GM23338 (cell line): ENCODE measurements at places on chromosomes 3 and 15. TPM values are rescaled to one million over a fixed set of nuclear protein-coding genes. Genes with fewer than 3 reads are reported as not detected.
A peak's percentile ranks its signal among the peaks of the same experiment; 100 is the strongest.

The SLC22A13 gene
- polyA plus RNA-seq = 0.13 and 0.26 TPM in 2 replicates

The FANCD2OS gene
- polyA plus RNA-seq = 0.94 TPM in 1 of 2 replicates, not detected in the other

The SI gene
- polyA plus RNA-seq = not detected in 2 replicates

The FSIP1 gene
- 0.68 and 0.92 TPM in 2 replicates for polyA plus RNA-seq

The IQCF5 gene
- polyA plus RNA-seq = not detected in 2 replicates

The ECE2 gene
- polyA plus RNA-seq = 0.48 TPM in 1 of 2 replicates, not detected in the other

The GP9 gene
- polyA plus RNA-seq = not detected in 2 replicates

The ILDR1 gene
- polyA plus RNA-seq = 0.16 and 0.66 TPM in 2 replicates

DNA sequence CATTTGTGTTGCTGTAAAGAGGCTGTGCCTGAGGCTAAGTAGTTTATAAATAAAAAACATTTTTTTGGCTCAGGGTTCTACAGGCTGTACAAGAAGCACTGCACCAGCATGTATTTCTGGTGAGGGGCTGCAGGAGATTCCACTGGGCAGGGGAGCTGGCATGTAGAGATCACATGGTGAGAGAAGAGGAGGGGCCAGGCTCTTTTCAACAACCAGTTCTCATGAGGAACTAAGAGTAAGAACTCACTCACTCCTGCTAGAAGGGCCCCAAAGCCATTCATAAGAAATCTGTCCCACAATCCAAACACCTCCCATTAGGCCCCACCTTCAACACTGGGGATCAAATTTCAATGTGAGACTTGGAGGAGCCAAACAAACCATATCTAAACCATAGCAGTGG is 214.9 kb upstream of the LMCD1 start:
- no peak for DNase-seq

DNA sequence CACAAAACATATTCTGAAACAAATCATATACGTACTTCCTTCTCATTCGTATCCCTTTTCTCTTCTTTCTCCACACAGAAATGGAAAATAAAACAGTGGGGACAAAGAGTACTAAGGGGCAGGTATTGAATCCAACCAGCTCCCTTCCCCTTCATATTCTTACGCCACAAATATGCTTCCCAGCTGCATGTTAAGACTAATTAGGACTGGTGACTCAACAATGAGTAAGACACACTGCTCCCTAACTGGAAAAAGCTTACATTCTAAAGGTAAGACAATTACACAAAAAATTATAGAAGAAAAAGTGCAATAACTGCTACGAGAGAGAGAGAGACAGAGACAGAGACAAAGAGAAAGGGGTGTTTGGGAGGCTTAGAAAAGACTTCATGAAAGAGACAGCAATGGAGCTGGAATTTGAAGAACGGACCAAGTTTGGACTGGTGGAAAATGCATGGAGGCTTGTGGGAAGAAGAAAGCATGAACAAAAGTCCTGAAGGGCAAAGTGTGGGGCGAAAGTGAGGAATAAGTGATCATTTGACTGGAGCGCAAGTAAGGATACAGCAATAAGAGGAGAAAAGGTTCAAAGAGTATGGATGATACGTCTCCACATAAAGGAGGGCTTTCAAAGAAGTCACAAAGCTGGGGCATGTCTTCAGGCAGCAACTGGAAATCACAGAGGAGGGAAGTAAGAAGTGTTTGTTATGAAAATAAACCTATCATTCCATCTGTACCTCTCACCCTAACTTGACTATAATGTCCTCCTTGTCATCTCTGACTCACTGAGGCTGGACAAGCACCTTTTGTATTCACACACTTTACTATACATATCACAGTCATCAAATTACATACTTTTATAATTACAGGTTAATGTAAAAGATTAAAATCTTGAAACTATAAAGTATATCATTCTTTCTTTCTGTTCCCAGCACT is 49.2 kb downstream of the RYK start:
- no peak for DNase-seq

DNA sequence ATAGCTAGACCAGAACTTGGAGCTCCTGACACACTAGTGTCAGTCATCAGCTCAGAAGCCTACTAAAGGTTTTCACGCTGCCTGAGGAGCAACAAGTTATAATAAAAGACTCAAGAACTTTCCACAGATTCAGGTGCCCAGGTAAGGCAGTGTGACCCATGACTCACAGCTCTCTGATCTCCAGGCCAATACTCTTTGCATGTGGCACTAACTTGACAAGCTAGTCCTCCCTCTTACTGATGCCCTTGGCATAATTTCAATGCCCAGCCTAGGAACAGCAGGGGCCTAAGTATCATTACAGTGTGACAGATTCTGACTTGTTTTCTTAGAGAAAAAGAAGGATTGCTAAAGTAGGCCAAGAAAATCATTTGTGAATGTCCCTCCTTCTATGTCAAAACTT is 38.4 kb downstream of the MEIS2 start:
- no peak for DNase-seq

GRCh38 chr3:297585-297984 is 101.0 kb downstream of the CHL1 start:
- peak; percentile 15 for DNase-seq

DNA sequence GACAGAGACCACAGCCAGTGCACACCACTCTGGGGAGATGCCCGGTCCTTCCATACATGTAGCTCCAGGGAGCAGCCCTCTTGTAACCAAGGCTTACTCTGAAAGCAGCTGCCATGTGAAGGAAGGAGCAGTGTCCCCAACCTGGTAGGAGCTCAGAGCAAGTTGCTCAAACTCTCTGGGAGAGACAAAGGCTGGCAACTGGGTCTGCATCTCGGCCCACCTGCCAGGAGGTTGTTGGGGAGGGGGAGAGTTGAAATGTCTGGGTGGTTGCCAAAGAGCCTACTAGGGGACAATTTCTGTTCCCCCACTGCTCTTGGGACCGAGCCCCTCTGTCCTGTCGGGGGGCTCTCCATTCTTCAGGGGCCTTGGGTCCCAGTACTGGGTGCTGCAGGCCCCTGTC is 309.9 kb downstream of the TLE3 start:
- no peak for DNase-seq

GRCh38 chr3:18890449-18890848 is 257.9 kb upstream of the KCNH8 start:
- DNase-seq = no peak

DNA sequence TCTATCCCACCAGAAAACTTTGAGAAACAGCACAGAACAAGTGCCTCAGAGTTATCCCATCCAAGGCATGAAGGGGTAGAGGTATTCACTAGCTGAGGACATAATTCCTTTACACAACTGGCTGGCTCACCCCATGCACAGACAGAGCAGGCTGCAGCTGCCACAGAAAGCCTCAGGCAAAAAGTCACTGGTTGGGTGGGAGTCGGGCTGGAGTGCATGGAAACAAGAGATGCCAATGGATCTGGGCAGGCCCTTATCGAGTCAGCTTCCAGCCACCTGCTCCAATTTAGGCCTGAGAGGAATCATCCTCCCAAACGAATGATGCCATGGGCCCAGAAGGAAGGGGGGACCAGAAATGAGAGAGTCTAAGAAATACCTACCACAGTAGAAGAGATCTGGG is 83.0 kb downstream of the RSL24D1 start:
- no peak for DNase-seq

- DNase-seq = peak; percentile 57
Measured at GRCh38 chr15:25862472-25863110, 536 bp downstream of the ATP10A start.

GRCh38 chr3:61030469-61031035 is 220.7 kb downstream of the FHIT start:
- DNase-seq = no peak

DNA sequence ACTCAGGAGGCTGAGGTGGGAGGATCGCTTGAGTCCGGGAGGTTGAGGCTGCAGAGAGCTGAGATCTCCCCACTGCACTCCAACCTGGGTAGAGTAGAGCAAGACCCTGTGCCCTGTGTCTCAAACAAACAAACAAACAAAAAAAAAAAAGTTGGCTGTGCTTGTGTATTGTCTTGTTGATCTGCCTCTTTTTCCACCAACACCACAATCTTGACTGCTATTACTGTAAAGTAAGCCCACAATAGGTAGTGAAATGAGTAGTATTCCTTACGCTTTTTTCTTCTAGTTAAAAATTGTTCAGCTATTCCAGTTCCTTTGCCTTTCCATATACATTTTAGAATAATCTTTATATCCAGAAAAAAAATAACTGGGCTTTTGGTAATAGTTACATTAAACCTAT is 35.5 kb downstream of the PTH1R start:
- no peak for DNase-seq

- DNase-seq = no peak
Measured at GRCh38 chr3:59527493-59527892, 477.7 kb upstream of the CFAP20DC start.

DNA sequence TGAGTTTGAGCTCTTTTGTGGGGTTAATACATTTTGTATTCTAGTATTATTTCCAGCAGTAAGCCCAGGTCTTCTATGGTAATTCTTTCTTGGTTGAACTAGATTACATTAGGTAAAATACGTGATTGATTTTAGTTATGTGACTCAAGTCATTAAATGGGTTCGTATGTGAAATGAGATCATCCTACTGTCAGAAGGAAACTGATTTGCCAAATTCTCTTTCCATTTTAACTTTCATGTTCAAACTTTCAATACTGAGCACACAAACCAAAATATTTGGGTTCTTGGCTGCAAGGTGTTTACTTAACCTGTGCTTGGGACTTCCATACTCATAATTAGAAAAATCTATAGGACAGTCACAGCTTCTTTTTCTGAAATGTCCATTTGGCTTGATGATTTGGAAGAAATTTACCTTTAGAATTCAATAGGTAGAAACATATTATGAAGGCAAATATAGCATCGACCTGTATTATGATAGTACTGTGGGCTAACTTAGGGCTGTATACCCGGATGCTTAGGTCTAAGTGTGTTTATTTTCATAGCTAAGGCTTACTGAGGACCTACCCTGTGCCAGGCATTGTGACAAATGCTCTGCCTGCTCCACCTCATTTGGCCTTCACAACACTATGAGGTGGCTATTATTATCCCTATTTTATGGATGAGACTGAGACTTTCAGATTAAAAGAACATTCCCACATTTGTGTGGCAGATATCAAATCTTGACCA is 631.8 kb upstream of the GRM7 start:
- no peak for DNase-seq

DNA sequence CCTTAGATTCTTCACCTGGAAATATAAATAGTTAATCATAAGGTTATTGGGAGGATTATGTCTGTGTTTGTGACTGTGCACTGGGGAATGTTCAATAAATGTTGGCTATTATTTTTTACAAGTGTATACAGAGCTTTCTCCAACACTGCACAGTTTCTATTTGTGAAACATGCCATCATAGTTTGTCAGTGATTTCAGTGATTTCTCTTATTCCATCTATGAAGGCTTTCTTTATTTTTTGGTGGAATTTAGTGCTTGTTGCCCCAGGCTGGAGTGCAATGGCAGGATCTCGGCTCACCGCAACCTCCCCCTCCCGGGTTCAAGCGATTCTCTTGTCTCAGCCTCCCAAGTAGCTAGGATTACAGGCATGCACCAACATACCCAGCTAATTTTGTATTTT is 545.0 kb upstream of the GRM7 start:
- DNase-seq = no peak

DNA sequence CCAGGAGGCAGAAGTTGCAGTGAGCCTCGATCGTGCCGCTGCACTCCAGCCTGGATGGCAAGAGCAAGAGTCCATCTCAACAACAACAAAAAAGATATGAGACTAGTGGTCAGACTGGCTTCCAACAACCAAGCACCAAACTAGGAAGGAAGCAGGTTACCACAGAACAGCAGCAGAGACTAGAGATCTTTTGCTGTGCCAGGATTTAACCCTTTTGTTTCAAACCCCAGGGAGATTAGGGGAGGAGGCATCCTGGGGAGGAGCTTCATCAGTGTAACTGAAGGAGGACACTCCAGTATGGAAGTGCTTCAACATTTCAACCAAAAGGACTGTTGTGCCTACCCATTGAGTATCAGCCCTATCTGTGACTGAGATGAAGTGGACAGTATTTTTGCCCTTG is 240.3 kb downstream of the ZIC1 start:
- peak; percentile 23 for DNase-seq
